ENCODE measurements at places on chromosomes 3 and 15. TPM values are rescaled to one million over a fixed set of nuclear protein-coding genes. Genes with fewer than 3 reads are reported as not detected.

The AADAC gene
- 0.85 TPM for total RNA-seq

The ADAMTS7 gene
- 0.85 TPM for total RNA-seq

- H3K36me3 ChIP-seq: no peaks in the 10 kb centered on the region
- peaks cover 6% of the 10 kb centered on the region for H3K4me1 ChIP-seq
- H3K27ac ChIP-seq: no peak overlapping the region
- H3K4me3 ChIP-seq: no peak overlapping the region
- no peak for DNase-seq
These were observed 175.3 kb upstream of the HES1 start for GRCh38 chr3:193960487-193961274.

GRCh38 chr15:52789601-52790168, 451 bp downstream of the ONECUT1 start:
- peak overlapping the region; percentile 71 for H3K4me3 ChIP-seq

DNA sequence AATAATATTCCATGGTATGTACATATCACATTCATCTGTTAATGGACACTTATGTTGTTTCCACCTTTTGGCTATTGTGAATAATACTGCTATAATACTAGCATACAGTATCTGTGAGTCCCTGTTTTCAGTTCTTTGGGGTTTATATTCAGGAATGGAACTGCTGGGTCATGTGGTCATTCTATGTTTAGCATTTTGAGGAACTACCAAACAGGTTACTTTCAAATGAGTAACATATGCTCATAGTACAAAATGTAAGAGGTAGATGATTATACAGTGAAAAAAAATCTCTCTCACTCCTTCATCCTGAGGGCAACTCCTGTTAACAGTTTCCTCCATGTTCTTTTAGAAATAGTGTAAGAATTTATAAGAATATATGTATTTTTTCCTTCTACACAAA, 162.2 kb downstream of the PLD1 start:
- DNase-seq: no peak
- H3K27ac ChIP-seq: no peak overlapping the region
- no peaks in the 10 kb centered on the region for H3K36me3 ChIP-seq
- no peaks in the 10 kb centered on the region for H3K27me3 ChIP-seq
- peaks cover 6% of the 10 kb centered on the region for H3K4me1 ChIP-seq
- no peak overlapping the region for H3K4me3 ChIP-seq

GRCh38 chr15:95405447-95405846, 925.1 kb upstream of the NR2F2 start:
- no peak overlapping the region for H3K4me3 ChIP-seq
- H3K27me3 ChIP-seq: no peaks in the 10 kb centered on the region
- no peaks in the 10 kb centered on the region for H3K36me3 ChIP-seq
- H3K4me1 ChIP-seq: no peaks in the 10 kb centered on the region
- no peak for DNase-seq

DNA sequence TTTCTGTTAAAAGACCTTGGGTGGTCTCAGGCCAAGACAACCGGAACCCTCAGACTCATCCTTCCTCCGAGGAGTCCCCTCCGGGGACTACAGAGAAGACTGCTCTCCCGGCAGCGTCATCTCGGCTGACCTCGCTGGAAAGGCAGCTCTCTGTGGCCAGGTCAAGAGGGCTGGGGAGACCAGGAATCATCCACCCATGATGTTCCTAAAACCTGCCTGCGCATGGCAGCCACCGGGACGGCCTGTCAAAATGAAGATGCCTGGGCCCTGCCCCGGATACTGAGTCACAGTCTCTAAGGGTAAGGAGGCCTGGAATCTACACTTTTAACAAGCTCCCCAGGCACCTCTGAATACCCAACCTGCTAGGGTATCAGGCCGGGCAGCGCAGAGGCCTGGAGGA, 78.6 kb downstream of the RPN1 start:
- no peaks in the 10 kb centered on the region for H3K36me3 ChIP-seq
- no peaks in the 10 kb centered on the region for H3K4me1 ChIP-seq
- H3K27me3 ChIP-seq: no peaks in the 10 kb centered on the region
- H3K4me3 ChIP-seq: no peak overlapping the region
- no peak overlapping the region for H3K27ac ChIP-seq
- no peak for DNase-seq

The SYNPR gene
- total RNA-seq: not detected

GRCh38 chr3:145900056-145900829, 260.7 kb downstream of the PLOD2 start:
- DNase-seq: no peak
- H3K4me1 ChIP-seq: no peaks in the 10 kb centered on the region
- H3K27ac ChIP-seq: no peak overlapping the region

DNA sequence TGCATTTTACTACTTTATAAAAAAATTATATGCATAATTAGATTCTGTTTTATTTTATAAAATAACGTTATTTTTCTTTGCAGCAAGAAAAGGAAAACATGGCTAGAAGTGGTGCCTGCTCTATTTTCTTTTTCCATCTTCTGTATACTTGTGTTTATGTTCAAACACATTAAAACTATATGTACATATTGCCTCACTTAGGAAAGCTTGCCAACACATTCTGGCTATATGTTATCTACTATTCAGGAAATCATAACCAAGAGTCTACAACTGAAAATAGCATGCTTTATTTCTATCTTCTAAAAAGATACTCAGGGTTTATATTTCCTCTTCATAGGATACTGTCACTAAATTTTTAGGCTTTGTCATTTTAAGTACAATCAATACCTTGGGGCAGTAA, 90.2 kb upstream of the KCNMB2 start:
- H3K27ac ChIP-seq: no peak overlapping the region
- no peaks in the 10 kb centered on the region for H3K4me1 ChIP-seq
- no peak for DNase-seq
- H3K4me3 ChIP-seq: no peak overlapping the region
- no peaks in the 10 kb centered on the region for H3K27me3 ChIP-seq

GRCh38 chr15:53837263-53837662, 77.8 kb upstream of the WDR72 start:
- no peak overlapping the region for H3K4me3 ChIP-seq
- no peaks in the 10 kb centered on the region for H3K4me1 ChIP-seq
- no peak overlapping the region for H3K27ac ChIP-seq
- DNase-seq: no peak
- H3K27me3 ChIP-seq: no peaks in the 10 kb centered on the region

GRCh38 chr15:67161412-67161811, 93.0 kb downstream of the AAGAB start:
- no peak overlapping the region for H3K4me3 ChIP-seq
- peak overlapping the region; percentile 60 for H3K27ac ChIP-seq
- DNase-seq: no peak
- peaks cover 8% of the 10 kb centered on the region for H3K36me3 ChIP-seq
- no peaks in the 10 kb centered on the region for H3K27me3 ChIP-seq
- peaks cover 84% of the 10 kb centered on the region for H3K4me1 ChIP-seq

DNA sequence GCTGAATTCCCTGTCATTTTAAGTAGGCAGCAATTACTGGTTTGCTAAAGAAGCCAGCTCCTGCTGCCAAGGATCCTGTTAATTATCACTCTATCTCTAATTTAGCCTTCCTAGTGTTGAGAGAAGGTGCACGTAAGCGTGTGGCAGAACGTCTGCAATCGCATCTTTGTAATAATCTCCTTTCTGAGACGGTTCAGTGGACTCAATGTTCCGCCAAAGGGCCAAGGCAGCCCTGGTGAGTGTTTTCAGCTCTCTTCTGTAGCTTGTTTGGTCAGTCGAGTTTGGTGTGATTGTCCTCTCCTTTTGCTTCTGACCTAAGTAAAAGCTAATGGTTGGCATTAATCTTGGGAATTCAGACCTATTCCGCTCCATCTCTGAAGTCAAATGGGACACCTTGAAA, 24.2 kb downstream of the MITF start:
- no peak for DNase-seq
- H3K4me3 ChIP-seq: peak overlapping the region; percentile 16
- no peaks in the 10 kb centered on the region for H3K27me3 ChIP-seq
- peak overlapping the region; percentile 59 for H3K27ac ChIP-seq
- no peaks in the 10 kb centered on the region for H3K36me3 ChIP-seq

The ZIC1 gene
- total RNA-seq: 5.2 TPM

DNA sequence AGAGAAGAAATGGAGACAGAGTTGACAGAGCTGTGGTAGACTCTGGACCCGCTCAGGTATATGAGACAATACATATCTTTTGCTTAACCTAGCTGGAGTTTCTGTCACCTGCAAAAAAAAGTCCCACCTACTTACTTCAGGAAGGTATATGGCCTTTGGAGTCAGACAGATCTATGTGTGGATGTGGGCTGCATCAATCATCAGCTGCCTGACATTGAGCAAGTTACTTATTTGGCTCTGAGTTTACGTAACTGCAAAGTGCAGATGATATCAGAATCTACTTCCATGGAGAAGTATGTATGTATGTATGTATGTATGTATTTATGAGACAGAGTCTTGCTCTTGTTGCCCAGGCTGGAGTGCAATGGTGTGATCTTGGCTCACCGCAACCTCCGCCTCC, 124.3 kb downstream of the MYLK start:
- H3K27ac ChIP-seq: no peak overlapping the region
- H3K27me3 ChIP-seq: no peaks in the 10 kb centered on the region
- peaks cover 2% of the 10 kb centered on the region for H3K4me1 ChIP-seq

The ZMYND10 gene
- 3.0 TPM for total RNA-seq

The HTR3E gene
- not detected for total RNA-seq

DNA sequence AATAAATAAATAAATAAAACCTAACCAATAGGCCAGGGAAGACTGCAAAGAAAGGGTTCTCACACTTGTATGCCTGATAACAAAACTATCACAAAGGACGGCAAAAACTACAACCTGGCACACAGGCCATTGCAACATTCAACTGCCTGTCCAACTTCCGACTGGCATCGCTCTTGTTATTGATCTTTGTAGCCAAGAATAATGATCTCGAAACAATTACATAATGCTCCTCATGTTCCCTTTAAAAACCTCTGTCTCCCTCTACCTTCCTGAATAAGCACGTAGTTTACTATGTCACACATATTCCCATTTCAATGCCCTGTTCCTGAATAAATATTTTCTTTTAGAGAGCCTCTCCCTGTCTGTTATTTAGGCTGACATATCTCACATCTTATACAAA, 74.3 kb downstream of the B3GNT5 start:
- H3K27ac ChIP-seq: no peak overlapping the region
- DNase-seq: no peak
- H3K4me3 ChIP-seq: no peak overlapping the region
- H3K27me3 ChIP-seq: no peaks in the 10 kb centered on the region

DNA sequence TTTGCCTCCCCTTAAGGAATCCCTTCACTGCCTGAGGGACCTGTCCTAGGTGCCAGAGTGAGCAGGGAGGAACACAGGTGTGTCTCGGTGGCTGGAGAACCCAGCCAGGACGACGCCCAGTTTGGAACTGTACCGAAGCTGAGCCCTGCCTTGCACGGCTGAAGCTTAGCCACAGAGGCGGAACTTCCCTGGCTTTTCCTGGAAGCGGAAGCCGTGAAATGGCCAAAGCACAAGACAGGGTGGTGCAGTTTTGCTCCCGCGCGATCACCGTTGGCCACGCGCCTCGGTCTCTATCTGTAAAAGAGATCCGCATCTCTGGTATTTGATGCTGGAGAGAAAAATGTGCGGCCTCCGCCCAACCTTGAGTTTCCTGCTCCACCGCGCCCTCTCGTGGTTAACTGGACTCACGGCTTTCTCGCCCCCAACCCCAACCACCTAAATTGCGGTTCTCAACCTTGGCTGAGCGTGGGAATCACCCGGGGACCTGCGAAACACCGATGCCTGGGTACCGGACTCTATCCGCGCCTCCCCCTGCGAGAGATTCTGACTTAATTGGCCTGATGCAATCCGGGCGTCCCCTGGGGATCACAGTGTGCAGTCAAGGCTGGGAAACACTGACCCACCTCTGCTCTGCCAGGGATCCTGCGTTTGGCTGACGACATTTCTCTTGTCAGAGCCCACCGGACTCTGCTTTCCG, 70.7 kb upstream of the ABHD2 start:
- peaks cover 28% of the 10 kb centered on the region for H3K4me1 ChIP-seq
- peak overlapping the region; percentile 80 for H3K27ac ChIP-seq
- H3K27me3 ChIP-seq: no peaks in the 10 kb centered on the region
- H3K36me3 ChIP-seq: no peaks in the 10 kb centered on the region
- peak overlapping the region; percentile 33 for H3K4me3 ChIP-seq
- peak; percentile 70 for DNase-seq

- no peaks in the 10 kb centered on the region for H3K27me3 ChIP-seq
- no peak overlapping the region for H3K4me3 ChIP-seq
- no peaks in the 10 kb centered on the region for H3K36me3 ChIP-seq
- H3K4me1 ChIP-seq: peaks cover 19% of the 10 kb centered on the region
- no peak overlapping the region for H3K27ac ChIP-seq
These were observed 128.5 kb downstream of the CHSY1 start for GRCh38 chr15:101123222-101123910.

The SST gene
- total RNA-seq: not detected

DNA sequence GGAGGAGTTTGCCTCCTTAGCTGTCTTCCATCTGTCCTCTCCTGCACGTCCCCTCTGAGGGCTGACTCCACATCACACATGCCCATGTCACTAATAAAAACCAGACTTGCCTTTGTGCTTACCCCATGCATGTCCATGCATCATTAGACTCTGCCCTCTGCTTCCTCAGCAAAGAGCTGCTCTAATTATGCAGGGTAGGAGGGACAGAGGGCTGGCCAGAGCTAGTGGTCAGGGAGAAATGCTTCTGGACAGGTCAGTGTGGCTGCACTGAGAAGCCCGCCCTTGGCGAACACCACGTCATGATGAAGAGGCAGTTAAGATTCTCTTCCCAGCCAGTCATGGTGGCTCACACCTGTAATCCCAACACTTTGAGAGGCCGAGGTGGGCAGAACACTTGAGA, 8.9 kb downstream of the CA12 start:
- no peak for DNase-seq
- H3K36me3 ChIP-seq: no peaks in the 10 kb centered on the region
- H3K27ac ChIP-seq: no peak overlapping the region

DNA sequence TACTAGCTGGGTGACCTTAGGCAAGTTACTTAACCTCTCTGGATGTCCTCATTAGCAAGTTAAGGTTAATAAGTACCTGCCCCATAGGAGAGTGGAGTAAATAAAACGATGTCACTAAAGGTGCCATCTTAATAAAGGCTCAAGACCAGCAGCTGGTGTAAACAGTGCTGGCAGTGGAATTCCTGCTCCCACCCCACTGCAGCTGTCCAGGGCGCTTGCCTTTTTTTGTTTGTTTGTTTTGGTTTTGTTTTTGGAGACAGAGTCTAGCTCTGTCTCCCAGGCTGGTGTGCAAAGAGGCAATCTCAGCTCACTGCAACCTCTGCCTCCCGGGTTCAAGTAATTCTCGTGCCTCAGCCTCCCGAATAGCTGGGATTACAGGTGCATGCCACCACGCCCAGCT, 28.9 kb downstream of the IDH3A start:
- no peak overlapping the region for H3K4me3 ChIP-seq
- no peaks in the 10 kb centered on the region for H3K36me3 ChIP-seq
- H3K27ac ChIP-seq: no peak overlapping the region
- H3K4me1 ChIP-seq: peaks cover 2% of the 10 kb centered on the region

DNA sequence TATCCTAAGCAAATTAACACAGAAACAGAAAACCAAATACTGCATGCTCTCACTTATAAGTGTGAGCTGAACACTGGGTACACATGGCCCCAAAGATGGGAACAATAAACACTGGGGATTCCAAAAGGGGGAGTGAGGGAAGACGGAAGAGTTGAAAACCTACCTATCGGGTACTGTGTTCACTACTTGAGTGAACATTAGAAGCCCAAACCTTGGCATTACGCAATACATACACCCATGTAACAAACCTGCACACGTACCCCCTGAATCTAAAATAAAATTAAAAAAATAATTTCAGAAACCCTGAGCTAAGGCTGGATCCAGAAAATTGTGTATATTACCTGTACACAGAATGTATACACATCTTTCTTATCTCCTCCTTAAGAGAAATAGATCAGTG, 42.8 kb upstream of the C3orf70 start:
- no peaks in the 10 kb centered on the region for H3K4me1 ChIP-seq
- no peaks in the 10 kb centered on the region for H3K27me3 ChIP-seq
- DNase-seq: no peak
- no peak overlapping the region for H3K27ac ChIP-seq

The P2RY1 gene
- total RNA-seq: 1.4 TPM

- no peak overlapping the region for H3K27ac ChIP-seq
- no peaks in the 10 kb centered on the region for H3K4me1 ChIP-seq
- H3K4me3 ChIP-seq: no peak overlapping the region
- no peak for DNase-seq
These were observed 762.2 kb upstream of the ALCAM start for GRCh38 chr3:104604326-104605010.
